ENCODE measurements at places on chromosomes 12 and 14.

DNA sequence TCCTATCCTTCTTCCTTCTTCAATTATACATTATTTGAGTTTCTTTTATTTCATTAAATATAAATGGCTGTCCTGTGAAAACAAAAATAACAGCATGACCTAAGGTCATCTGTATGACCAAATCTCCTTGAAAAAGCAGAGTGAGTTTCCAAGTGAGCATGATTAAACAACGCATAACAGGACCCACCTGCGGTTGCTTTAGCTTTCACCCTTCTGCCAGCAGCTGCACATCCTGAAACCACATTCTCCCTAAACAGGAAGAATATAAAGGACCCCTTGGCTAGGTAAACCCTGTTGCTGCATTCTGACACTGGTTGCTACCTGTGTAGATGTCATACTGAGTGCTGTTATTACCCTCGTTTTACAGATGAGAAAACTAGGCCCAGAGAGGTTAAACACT is 42.8 kb upstream of the CPM start:
- DNase-seq, result no peak

- DNase-seq, result no peak
Observed at GRCh38 chr14:51581017-51581881, 70.5 kb upstream of the FRMD6 start.

- DNase-seq, result no peak
Observed at GRCh38 chr14:72699852-72700257, 194.0 kb downstream of the DPF3 start.

DNA sequence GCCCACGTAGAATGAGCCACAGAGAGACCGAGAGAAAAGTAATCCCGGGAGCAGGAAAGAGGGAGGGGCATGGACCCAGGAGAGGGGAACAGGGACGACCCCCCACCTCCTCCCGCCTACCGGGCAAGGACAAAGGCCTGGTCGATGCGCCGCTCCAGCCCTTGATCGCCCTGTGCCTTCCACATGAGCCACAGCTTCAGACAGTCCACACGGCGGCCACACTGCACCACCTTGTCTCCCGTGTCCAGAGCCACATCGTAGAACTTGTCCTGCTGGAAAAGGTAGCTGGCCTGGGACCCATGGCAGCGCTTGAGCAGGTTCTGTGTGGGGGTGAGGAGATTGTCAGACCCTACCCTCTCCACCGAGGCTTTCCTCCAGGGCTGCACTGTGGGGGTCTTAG is 20.5 kb upstream of the ZNF740 start:
- no peak for DNase-seq
